ENCODE measurements at places on chromosomes 13 and 19. TPM values are rescaled to one million over a fixed set of nuclear protein-coding genes. Genes with fewer than 3 reads are reported as not detected.

DNA sequence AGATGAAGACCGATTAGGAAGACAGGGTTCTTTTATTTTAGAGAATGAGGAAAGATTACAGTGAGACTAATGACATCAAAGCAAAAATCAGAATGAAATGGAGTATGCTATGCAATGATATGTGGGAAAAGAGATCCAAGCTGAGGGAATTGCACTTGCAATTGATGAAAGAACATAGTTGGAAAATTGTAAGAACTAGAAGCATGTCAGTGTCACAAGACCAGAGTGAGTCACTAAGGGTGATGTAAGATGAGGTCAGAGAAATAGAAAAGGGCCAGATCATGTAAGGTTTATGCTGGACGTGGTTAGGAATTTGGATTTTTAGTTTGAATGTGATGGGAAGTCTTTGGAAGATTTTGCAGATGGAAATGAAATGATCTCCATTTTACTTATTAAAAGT is 1937.3 kb downstream of the OLFM4 start:
- H3K36me3 ChIP-seq = no peaks in the 10 kb centered on the region
- no peak overlapping the region for H3K27ac ChIP-seq

Gene PRTN3
- 0.51 TPM for total RNA-seq

Gene ZNF99
- total RNA-seq = not detected

DNA sequence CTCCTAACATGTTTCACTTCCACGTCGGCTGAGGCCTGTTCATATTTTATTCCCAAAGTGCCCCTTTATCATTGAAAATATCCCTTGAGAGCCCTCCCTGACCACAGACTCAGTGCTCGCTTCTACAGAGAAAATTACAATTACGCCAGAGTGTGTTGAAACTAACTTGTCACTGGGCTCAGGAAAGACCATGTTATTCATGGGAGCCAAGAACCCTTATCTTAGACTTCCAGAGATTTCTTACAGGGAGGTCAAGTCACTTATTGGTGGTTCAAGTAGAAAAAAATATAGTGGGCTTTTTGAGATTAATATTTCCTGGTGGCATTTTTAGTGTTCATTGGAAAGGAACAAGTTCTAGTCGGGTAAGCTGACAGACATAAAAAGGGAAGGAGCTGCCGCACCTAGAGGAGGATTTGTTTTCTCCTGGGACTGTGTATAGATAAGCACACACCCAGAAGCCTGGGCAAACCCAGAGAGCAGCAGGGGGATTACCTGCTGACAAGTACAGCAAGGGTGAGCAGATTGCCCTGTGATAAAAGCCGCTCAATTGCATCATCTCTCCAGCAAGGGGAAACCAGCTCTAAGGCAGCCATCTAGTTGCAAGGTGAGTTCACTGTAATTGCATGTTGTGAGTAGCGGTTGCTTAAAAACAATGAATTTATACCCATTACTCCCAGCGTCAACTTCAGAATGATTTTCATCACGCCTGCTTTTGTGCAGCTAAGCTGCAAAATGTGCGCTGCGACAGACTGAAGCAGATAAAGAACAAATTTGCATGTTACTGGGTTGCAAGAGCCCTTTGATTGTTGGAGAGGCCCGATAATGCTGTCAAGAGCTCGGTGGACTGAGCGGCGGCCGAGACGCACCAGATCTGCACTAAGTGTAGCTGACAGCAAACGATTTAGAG is 46.2 kb downstream of the DCT start:
- no peaks in the 10 kb centered on the region for H3K27me3 ChIP-seq
- no peaks in the 10 kb centered on the region for H3K4me1 ChIP-seq
- H3K27ac ChIP-seq = no peak overlapping the region
- no peaks in the 10 kb centered on the region for H3K36me3 ChIP-seq
- DNase-seq = no peak
- H3K4me3 ChIP-seq = no peak overlapping the region

Gene ZNF558
- 19.5 TPM for total RNA-seq

Gene F2RL3
- 2.2 TPM for total RNA-seq

GRCh38 chr13:104785952-104786351 is 1719.7 kb upstream of the SLC10A2 start:
- H3K27ac ChIP-seq = no peak overlapping the region
- H3K36me3 ChIP-seq = no peaks in the 10 kb centered on the region
- DNase-seq = no peak
- H3K4me1 ChIP-seq = no peaks in the 10 kb centered on the region

Gene CD177
- not detected for total RNA-seq

GRCh38 chr13:105272660-105273631 is 1262.5 kb downstream of the EFNB2 start:
- H3K4me3 ChIP-seq = no peak overlapping the region
- H3K27ac ChIP-seq = no peak overlapping the region
- no peaks in the 10 kb centered on the region for H3K4me1 ChIP-seq
- no peaks in the 10 kb centered on the region for H3K36me3 ChIP-seq

Gene CGB2
- not detected for total RNA-seq

Gene CATSPERD
- total RNA-seq = not detected

DNA sequence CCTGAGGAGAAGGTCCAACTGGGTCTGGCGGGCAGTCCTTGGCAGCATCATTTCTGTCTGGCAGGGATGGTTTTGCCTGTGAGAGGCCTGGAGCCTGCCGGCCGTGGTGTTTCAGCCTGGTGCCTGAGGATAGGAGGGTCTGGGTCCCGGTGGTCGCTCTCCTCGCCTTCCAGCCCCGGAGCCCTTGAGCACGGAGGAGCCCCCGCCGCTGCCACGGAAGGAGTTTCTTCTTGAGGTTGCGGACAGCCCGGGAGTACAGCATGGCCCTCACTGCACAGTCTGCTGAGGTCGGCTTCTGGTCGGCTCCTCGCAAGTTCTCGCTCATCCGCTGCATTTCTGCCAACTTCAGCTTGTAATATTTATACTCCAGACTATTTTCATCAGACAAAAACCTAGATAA is 23.4 kb downstream of the SUGP2 start:
- no peak for DNase-seq
- peaks cover 66% of the 10 kb centered on the region for H3K36me3 ChIP-seq
- no peak overlapping the region for H3K27ac ChIP-seq
- no peaks in the 10 kb centered on the region for H3K27me3 ChIP-seq
- no peak overlapping the region for H3K4me3 ChIP-seq

DNA sequence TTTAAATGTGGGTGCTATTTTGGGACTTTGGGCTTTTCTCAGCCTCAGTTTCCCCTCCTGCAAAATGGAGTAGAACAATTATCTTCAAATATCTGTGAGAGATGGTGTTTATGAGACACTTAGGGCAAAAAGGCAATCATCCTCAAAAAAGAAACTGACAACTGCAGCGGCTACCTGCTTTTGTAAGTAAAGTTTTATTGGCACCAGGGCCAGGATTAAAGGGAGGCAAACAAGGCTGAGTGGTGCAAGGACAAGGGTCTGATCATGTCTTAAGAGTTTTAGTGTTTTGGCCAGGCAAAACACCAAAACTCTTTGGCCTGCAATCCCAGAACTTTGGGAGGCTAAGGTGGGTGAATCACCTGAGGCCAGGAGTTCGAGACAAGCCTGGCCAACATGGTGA is 1.3 kb upstream of the MAST3 start:
- DNase-seq = no peak
- H3K4me3 ChIP-seq = no peak overlapping the region
- H3K27ac ChIP-seq = no peak overlapping the region
- no peaks in the 10 kb centered on the region for H3K4me1 ChIP-seq

- H3K4me3 ChIP-seq = no peak overlapping the region
- peaks cover 59% of the 10 kb centered on the region for H3K4me1 ChIP-seq
- H3K36me3 ChIP-seq = no peaks in the 10 kb centered on the region
Observed at GRCh38 chr19:16366433-16367260, 42.0 kb downstream of the KLF2 start.

Gene SERPINE3
- total RNA-seq = not detected

GRCh38 chr13:81713201-81713600 is 1372.3 kb upstream of the SPRY2 start:
- H3K27ac ChIP-seq = no peak overlapping the region
- DNase-seq = no peak
- H3K36me3 ChIP-seq = no peaks in the 10 kb centered on the region

DNA sequence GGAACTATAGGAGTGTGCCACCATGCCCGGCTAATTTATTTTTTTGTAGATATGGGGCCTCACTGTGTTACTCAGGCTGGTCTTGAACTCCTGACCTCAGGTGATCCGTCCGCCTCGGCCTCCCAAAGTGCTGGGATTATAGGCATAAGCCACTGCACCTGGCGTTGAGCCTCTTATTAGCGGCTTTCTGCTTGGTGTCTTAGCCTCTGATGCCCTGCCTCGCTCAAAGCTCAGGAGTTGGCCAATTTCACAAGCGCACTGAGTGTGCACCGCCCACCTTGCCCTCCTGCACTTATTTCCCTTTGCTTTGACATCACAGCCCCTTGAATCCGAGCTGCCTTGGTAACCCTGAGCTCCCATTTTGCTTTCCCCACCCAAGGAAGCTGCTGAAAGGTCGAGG is 10.1 kb downstream of the YIPF2 start:
- H3K27me3 ChIP-seq = no peaks in the 10 kb centered on the region
- DNase-seq = no peak
- no peak overlapping the region for H3K4me3 ChIP-seq
